ENCODE measurements at places on chromosomes 11 and 22.

DNA sequence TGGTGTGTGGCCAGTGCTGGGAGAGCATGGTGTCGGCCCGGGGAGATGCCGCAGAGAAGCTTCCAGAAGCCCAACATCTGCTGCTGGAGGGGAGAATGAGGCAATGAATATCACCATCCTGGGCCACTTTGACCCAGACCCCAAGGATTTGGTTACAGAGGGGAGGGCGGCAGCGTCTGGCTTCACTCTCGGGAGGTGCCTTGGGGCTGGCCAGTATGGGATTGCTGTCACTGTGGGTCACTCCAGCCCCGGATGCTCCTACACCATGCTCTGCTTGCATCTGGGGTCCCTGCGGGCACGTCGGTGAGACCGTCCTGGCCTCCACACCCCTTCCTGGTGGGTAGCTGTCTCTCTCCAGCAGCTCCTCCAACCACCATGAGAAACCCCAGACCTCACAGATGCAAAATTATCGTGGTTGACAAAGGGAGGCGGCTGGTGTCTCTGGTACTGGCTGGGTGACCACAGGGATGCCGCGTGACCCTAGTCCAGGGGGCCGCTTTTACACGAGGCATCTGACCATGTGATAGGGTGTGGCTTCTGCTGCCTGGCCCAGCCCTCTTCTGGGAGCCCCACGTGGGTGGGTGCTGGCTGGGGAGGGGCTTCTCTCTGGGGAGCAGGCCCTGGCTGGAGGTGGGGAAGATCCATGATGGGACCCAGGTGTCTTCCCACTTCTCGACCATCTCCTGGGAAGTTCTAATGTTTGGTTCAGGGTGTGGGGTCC lies 5.7 kb downstream of the KCNQ1 start:
- no peak for DNase-seq

- no peak for DNase-seq
Measured at GRCh38 chr11:10317776-10318526, 13.1 kb downstream of the ADM start.

GRCh38 chr11:981764-982163 lies 54.8 kb downstream of the MUC6 start:
- no peak for DNase-seq

DNA sequence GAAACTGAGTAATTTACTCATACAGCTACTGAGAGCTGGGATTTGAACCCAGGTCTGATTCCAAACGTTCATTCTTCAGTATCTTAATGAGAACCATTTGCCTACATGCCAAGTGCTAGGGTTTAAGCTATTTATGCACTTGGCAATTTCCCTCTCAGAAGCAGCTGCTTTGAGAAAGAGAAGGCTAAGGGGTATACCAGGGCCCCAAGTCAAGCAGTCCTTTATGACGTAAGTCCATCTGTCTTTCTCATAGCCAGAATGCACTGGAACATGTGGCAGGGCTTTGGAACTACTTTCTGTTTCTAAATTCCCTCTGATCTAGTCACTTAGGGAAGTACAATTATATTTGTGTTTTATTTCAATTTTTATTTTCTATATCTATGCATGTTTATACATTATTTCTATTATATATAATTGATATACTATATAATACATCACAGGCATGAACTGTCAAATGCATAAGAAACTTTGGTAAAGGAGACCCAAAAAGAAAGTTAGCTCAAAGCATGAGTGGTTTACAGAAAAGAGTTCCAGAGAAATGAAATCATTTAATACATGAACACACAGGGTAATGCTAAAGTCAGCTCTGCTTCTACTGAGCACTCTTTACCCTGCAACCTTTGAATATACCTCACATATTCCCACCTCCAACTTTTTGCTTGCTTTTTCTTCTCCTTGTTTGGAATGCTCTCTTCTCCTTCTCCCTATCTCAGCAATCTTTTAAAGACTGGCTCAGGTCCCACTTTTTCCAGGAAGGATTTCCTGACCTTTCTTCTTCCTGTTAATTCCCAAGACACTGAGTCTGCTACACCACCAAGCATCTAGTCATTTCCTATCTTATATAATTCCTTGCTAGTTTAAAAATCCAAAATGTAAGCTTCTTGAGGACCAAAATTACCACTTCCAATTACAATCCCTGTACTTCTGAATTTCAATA lies 80.5 kb upstream of the GDPD4 start:
- DNase-seq = no peak

DNA sequence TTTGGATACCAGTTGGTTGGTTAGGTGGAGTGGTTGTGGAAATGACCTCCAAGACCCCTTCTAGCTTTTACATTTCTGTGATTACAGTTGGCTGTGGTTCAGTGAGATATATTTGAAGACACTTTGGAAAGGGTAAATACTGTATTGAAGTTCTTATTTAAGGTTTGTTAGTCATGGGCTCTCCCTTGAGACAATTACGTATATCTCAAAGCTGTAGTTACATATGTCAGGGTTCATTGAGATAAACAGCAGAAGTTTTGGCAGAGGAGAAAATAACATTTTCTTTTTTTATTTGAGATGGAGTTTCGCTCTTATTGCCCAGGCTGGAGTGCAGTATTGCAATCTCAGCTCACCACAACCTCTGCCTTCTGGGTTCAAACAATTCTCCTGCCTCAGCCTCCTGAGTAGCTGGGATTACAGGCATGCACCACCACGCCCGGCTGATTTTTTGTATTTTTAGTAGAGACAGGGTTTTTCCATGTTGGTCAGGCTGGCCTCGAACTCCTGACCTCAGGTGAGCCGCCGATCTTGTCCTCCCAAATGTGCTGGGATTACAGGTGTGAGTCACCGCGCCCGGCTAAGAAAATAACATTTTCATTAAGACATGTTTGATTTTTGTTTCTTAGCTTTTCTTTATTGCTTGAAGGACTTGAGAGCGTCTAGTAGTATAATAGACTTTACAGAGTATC lies 1.9 kb downstream of the RNF121 start:
- no peak for DNase-seq

DNA sequence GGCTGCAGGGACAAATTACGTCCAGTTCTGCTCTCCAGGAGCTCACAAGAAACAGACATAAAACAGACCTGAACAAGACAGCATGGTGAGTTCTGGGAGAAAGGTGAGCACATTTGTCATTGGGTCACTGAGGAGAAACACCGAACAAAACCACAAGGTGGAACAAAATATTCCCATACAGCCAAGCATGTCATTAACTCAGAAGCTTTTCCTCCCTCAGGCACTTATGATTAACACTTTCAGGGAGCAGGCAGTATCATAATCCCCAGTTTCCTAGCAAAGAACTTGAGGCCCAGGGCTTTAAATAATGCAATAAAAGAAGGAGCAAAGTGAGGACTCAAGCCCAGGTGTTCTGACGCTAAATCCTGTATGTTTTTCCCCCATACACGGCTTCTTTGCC lies 43.0 kb downstream of the P4HA3 start:
- DNase-seq = no peak

GRCh38 chr11:33624083-33624482 lies 76.5 kb downstream of the C11orf91 start:
- DNase-seq = no peak

DNA sequence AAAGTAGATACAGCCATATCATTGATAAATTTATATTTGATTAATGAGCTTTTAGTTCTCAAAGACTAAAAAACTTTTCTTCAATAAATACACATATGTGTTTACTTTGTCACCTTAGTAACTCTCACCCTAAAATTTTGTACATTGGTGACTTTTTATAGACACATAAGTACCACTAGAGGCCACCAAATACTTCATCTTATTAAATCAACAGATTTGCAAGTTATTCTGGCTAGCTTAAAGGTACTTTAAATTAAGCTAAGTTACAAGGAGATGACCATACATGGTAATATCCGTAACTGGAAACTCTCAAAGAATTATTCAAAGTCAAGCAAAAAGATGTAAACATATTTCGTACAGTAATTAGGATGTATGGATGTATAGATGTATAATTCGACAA lies 112.2 kb downstream of the SBF2 start:
- DNase-seq = no peak

- DNase-seq = no peak
Measured at GRCh38 chr11:58493676-58494075, 14.2 kb downstream of the OR5B21 start.

DNA sequence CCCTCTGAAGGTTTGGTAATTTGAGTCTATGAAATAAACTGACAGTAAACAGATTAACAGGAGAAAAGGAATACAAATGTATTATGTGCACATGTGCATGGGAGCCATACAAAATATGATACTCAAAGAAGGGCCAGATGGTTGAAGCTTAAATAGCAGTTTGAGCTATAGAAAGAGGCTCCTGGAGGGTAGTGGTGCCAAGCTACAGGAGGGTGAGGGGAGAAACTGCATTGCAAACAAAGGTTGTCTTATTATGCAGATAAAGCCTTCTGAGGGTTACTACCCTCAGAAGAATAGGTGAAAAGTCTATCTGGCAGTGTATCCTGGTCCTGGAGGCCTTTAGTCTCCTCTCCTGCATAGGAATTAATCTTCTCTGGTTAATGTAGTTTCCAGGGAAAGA lies 267.3 kb upstream of the MPPED2 start:
- DNase-seq = no peak

DNA sequence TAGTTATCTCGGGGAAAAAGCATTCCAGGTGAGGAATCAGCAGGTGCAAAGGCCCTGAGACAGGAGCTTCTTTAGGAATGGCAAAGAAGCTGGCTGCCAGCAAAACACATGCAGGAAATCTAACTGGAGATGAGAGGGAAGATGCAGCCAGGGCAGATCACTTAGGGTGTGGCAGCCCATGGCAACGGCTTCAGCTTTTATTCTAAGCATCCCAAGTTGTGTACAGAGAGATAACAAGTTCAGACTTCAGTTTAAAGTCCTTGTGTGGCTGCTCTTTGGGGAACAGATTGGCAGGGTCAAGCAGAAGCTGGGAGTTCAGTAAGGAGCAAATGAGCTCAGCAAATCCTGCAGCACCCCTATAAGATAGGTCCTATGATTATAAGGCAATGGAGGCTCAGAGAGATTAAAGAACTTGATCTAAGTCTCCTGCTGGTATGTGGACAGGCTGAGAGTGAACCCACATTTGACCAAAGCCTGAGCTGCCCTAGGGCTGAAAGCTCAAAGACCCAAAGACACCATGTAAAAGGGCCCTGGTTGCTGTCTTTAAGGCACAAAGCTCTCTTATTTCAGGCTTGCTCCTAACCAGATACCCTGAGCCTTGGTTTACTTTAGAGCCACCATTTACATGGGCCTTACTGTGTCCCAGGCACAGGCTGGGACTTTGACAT lies 466.8 kb downstream of the SOX6 start:
- DNase-seq = no peak

GRCh38 chr11:65817312-65817834 lies 16.4 kb upstream of the SNX32 start:
- DNase-seq = no peak

DNA sequence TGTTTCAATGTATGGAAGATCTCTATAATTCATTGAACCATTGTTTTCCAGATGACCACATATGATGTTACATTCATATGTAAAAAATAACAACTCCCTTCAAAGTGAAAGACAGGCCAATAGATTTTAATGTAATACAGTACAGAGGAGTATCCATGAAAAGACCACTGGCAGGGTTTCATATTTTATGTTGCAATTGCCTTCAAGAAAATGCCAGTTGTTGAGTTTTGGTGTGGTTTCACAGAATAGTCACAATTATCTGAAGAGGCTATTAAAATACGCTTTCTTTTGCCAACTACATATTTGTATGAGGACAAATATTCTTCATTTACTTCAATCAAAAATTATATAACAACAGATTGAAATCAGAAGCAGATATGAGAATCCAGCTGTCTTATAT lies 14.3 kb downstream of the AMOTL1 start:
- no peak for DNase-seq

DNA sequence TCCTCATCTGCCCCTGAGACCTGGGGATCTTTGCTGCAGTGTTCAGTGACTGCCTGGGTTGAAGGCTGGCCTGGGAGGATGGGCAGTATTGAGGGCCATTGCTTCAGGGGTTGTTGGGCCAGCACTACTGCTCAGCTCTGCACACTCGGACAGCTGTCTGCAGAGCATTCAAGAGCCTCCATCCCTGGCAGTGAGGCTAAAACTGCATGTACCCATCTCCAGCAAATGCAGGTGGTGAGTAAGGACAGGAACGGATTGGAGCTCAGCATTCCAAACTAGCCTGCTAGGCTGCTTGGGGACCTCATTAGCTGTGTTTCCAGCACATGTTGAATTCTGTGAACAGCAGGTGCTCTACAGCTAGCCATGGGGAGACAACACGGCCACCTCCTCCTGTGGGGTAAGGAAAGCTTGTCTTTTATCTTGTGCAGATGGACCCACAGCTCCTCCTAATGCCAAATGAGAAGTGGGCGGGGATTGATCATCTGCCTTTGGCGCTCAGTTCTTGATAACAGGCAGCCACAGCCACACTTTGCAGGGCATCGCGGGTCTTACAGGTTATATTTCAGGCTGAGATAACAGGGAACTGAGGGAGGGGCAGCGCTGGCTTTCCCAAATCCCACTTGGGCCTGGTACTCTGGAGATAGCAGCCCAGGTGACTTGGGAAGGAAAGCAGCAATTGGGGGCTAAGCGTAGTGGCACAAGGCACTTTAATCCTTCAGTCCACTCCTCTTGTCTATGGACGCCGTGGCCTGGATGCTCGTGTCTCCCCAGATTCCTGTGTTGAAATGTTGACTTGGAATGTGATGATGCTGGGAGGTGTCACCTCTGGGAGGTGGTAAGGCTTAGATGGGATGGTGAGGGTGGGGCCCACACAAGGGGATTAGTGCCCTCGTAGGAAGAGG lies 254.5 kb upstream of the B3GAT1 start:
- no peak for DNase-seq

DNA sequence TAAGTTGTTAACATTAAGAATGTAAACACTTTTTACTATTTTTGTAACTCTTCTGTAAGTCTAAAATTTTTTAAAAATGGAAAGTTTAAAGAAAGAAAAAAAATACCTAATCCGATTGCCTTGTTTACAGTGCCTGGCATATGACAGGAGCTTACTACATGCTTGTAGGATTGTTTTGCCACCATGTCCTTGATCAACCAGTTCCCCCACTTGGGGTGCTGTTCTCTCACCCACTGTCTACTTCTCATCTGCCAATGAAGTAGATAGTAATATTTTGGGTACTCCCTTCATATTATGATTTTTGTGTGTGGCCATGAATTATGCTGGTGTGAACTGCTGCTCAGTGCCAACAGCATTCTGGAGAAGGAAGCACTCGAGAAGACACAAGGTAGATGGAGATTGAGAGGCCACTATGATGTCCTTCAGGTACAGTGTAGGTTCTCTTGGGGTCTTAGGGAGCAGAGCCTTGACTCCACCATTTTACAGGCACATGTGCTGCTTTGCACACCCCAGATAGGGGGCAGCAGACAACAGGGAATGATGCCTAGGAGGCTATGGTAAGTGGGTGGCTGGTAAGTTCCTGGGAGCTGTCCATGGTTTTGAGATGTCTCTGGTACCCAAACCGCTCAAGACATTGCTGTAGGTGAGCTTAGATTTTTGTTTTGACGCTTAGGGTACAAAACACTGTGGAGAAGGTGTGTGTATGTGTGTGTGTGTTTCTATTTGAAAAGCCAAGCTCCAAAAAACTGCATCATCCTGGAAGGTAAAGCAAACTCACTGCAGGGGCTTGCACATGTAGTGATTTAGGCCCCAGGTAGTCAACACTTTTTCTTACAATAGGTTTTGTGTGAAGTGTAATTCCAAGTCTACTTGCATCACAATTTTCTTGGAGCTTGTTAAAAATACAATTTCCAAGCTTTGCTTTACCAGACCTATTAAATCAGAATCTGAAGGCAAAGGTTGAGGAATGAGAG lies 494.5 kb upstream of the LARGE1 start:
- DNase-seq = no peak

GRCh38 chr22:43038325-43038724 lies 23.4 kb upstream of the PACSIN2 start:
- DNase-seq = no peak

All from NCI-H1436 treated with DMSO at 0.1 percent for 48 hours (cell line).